ENCODE measurements at places on chromosomes 16 and 17. TPM values are rescaled to one million over a fixed set of nuclear protein-coding genes. Genes with fewer than 3 reads are reported as not detected.

Gene MYO15A
- total RNA-seq: 2.6 TPM

Gene SCNN1G
- total RNA-seq: not detected

Gene ORMDL3
- 88.2 TPM for total RNA-seq

Gene CIBAR2
- total RNA-seq: not detected

- no peak overlapping the region for H3K27ac ChIP-seq
- H3K27me3 ChIP-seq: no peaks in the 10 kb centered on the region
- H3K4me3 ChIP-seq: no peak overlapping the region
- H3K4me1 ChIP-seq: no peaks in the 10 kb centered on the region
Measured at GRCh38 chr17:79623786-79624717, 13.2 kb upstream of the RBFOX3 start.

DNA sequence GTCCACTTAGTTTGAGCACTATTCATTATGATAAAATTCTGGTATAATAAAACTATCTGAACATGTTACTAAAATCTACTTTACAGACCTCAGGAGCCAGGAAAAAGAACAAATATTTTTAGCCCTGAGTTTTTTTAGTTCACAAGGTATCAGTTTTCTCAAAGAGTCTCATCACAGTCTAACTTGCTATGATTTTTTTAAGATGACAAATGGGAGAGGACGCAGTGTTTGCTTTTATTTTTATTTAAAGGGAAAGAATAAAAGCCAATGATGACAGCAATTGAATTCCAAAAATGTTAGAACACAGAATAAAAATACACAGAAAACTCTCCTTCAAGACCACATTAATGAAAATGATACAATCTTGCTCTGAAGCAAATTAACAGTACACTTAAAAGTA is 7.4 kb downstream of the MED13 start:
- H3K4me3 ChIP-seq: no peak overlapping the region
- no peak overlapping the region for H3K27ac ChIP-seq
- H3K4me1 ChIP-seq: no peaks in the 10 kb centered on the region
- no peaks in the 10 kb centered on the region for H3K36me3 ChIP-seq
- H3K27me3 ChIP-seq: no peaks in the 10 kb centered on the region

DNA sequence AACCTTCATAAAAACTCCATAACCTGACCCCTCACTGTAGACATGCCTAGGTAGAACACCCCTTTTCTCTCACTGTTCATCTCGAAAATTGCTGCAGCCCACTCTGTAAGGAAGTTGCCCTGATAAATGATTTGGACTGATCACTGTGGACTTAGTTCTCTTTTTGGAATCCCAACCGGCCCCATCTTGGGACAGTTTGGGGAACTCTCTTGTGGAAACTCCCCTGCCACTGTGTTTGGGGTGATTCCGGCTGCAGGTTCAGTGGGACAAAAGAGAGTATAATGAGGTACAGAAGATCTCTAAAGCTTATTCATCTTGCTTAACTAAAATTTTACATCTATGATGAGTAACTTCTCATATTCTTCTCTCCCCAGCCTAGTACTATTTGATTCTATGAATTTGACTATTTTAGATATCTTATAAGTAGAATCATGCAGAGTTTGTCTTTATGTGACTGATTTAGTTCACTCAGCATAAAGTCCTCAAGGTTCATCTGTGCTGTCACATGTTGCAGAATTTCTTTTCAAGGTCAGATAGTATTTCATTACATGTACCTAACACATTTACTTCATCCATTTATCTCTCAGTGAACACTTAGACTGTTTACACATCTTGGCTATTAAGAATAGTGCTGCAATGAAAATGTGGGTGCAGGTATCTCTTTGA is 84.9 kb downstream of the ABCA8 start:
- H3K27me3 ChIP-seq: no peaks in the 10 kb centered on the region
- peaks cover 2% of the 10 kb centered on the region for H3K4me1 ChIP-seq
- H3K4me3 ChIP-seq: no peak overlapping the region
- H3K36me3 ChIP-seq: peaks cover 90% of the 10 kb centered on the region
- no peak overlapping the region for H3K27ac ChIP-seq
- no peak for DNase-seq

DNA sequence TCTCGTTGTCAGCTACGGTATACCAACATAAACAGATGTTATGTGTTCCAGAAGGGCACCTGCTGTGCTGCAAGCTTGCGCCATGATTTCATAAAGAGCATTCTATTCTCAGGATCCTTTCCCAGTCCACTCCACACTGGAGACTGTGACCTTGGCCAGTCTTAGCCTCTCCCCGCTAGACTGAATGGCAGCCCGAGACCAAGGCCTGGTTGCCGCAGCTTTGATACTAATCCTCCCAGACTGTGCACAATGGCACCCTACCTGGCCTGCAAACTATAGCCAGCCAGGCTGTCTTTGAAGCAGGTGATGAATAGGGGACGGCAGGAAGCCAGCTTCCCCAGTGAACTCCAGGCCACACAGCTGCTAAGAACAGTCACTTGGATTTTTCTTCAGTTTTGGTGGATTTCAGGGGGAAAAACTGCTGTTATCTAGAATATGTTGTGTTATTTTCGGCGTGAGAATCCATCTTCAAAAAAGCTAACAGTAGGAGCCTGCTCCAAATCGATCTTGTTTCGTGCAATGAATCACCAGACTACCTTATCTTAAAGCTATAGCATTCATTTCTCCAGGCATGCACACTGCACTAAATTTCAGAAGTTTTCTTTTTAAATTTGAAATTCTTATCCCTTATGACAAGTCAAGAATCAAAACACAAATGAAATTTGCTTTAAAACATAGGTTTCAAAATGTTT is 289.0 kb downstream of the CEP112 start:
- no peak overlapping the region for H3K27ac ChIP-seq
- no peaks in the 10 kb centered on the region for H3K27me3 ChIP-seq
- DNase-seq: no peak
- no peaks in the 10 kb centered on the region for H3K36me3 ChIP-seq
- H3K4me1 ChIP-seq: no peaks in the 10 kb centered on the region

Gene ARL17B
- total RNA-seq: 27.8 TPM

Gene MED31
- total RNA-seq: 8.7 TPM

DNA sequence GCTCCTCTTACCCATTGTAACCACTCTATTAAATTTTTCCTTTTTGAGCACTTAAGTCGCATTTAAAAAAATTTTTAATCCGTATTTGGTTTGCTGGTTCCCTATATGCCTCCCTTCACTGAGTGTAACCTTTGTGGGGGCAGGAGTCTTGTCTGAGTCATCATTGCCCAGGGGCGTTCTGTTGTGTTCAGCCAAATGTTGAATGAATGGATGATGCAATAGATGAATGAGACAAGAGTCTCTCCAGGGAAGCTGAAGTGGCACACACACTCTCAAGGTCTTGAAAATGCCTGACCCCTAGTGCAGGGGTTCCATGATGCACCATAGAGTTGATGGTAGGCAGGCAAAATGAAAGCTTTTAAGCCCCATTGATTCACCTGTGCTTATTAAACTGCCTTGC is 123.0 kb upstream of the RBFOX1 start:
- no peak for DNase-seq
- H3K27ac ChIP-seq: no peak overlapping the region
- H3K27me3 ChIP-seq: no peaks in the 10 kb centered on the region

DNA sequence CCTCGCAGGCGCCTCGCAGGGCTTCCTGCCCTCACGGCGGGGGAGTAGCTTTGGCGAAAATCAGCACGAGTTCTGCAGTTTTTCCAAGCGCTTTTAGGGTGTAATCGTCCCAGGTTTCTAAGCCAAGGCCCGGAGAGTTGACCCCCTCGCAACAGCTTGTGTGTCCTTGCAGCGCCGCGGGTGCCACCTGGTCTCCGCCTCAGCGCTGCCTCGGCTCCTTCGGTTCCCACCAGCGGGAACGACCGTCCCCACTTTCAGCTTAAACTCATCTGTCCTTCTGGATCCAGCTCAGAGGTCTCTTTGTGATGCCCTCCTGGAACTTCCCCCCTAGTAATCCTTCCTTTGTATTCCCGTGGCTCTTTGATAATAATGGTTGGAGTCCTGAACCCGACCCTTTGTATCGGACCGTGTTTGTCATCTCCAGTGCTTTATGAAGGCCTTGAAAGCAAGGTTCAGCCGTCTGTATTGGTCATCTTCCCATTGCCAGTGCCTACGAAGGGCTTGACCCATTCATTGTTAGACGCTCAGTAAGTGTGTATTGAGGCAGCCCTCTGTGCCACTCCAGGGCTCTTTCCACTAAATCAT is 858 bp upstream of the SMARCE1 start:
- no peaks in the 10 kb centered on the region for H3K27me3 ChIP-seq
- peaks cover 46% of the 10 kb centered on the region for H3K4me1 ChIP-seq
- H3K36me3 ChIP-seq: no peaks in the 10 kb centered on the region
- H3K4me3 ChIP-seq: peak overlapping the region; percentile 94
- no peak for DNase-seq

DNA sequence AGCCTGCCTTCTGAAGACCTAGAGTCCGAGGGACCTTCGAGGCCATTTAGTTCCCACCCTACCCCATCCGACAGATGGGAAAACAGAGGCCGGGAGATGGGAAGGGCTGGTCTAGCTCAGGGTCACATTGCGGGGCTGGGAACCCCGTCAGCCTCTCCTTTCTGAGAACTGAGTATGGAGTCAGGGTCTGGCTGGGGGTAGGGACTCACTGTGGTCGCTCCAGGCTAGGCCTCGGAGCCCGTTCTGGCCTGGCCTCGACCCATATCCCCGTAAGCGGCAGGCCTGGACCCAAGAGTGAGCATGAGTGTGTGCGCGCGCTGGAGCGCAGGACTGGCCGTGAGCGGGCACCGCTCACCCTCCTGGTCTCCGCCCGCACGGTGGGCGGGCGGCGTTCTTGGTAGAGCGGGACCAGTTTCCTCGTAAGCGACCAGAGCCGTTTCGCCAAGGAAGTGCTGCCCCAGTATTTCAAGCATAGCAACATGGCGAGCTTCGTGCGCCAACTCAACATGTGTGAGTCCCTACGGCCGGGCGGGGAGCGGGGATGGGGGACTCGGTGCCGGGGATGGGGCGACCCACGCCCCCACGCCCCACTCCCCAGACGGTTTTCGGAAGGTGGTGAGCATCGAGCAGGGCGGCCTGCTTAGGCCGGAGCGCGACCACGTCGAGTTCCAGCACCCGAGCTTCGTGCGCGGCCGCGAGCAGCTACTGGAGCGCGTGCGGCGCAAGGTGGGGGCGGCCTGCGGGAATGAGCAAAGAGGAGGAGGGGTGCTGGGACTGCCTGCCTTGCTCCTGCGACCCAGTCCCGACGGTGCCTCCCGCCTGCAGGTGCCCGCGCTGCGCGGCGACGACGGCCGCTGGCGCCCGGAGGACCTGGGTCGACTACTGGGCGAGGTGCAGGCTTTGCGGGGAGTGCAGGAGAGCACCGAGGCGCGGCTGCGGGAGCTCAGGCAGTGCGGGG is 855 bp downstream of the HSF4 start:
- H3K4me3 ChIP-seq: peak overlapping the region; percentile 24
- no peaks in the 10 kb centered on the region for H3K27me3 ChIP-seq
- H3K4me1 ChIP-seq: peaks cover 78% of the 10 kb centered on the region
- DNase-seq: no peak
- peak overlapping the region; percentile 70 for H3K27ac ChIP-seq
- H3K36me3 ChIP-seq: no peaks in the 10 kb centered on the region

Gene TOX3
- total RNA-seq: not detected

Gene MT1H
- total RNA-seq: not detected

Gene SEC14L1
- 113 TPM for total RNA-seq

DNA sequence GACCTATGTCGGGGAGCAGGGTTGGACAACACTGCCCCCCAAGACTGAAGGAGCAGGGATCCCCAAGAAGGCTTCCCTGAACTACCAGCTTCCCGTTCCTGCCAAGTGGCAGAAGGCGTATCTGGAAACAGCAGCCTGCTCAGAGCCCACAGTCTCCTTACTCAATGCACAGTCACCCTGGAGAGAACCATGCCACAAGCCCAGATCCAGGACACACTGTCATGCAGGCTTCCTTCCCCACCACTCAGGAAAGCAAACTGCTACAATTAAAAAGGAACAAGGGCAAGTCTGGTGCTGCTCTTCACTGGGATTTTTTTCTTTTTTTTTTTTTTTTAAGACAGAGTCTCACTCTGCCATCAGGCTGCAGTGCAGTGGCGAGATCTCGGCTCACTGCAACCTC is 8.2 kb downstream of the WDR45B start:
- H3K4me3 ChIP-seq: no peak overlapping the region
- H3K36me3 ChIP-seq: no peaks in the 10 kb centered on the region
- no peaks in the 10 kb centered on the region for H3K27me3 ChIP-seq
- H3K27ac ChIP-seq: no peak overlapping the region
- no peaks in the 10 kb centered on the region for H3K4me1 ChIP-seq

Gene DNAH3
- total RNA-seq: not detected

- H3K4me3 ChIP-seq: no peak overlapping the region
- no peaks in the 10 kb centered on the region for H3K36me3 ChIP-seq
- H3K4me1 ChIP-seq: no peaks in the 10 kb centered on the region
- no peaks in the 10 kb centered on the region for H3K27me3 ChIP-seq
Measured at GRCh38 chr17:28532050-28532960, 20.1 kb downstream of the UNC119 start.

DNA sequence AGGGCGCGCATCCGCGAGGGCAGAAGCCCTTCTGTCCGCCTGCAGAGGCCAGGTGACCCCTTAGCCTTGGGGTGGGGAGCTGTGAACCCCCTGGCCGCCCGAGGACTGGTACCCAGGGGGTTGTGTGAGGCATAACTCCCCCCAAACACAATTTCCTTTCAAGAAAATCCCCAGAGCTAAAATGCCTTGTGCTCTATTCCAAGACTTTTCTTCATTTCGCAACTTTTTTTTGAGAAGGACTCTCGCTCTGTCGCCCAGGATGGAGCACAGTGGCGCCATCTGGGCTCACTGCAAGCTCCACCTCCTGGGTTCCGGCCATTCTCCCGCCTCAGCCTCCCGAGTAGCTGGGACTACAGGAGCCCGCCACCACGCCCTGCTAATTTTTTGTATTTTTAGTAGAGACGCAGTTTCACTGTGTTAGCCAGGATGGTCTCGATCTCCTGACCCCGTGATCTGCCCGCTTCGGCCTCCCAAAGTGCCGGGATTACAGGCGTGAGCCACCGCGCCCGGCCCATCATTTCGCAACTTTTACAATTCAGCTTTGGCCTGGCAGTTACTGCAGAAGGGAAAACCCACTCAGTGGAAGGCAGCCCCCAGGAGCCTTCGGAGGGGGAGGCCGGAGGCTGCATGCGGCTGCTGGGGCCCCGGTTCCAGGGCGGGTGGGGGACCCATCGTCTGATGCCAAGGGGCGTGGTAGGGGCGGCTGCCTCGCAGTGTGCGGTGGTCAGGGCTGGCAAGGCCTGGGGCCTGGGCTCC is 963 bp upstream of the APRT start:
- peak; percentile 52 for DNase-seq
- no peaks in the 10 kb centered on the region for H3K36me3 ChIP-seq
- peak overlapping the region; percentile 83 for H3K4me3 ChIP-seq

DNA sequence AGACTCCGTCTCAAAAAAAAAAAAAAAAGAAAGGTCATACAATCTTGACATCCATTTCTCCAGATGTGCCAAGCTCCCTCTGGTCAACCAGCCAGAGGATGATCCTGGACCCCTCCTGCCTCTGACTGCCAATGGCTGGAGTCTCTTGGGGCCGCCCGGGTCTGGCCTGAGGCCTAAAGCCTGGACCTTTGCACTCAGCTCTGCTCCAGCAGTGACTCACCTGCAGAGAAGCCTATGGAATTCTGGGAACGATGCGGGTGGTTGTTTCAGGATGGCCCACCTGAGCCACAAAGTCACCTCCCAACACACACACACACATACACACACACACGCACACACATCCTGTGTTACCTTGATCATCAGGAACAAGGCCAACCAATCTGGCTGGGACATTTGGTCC is 64.0 kb upstream of the DNAH17 start:
- H3K4me1 ChIP-seq: peaks cover 10% of the 10 kb centered on the region
- no peaks in the 10 kb centered on the region for H3K36me3 ChIP-seq
- H3K4me3 ChIP-seq: no peak overlapping the region
- peaks cover 6% of the 10 kb centered on the region for H3K27me3 ChIP-seq
- no peak overlapping the region for H3K27ac ChIP-seq
- DNase-seq: no peak

- peaks cover 81% of the 10 kb centered on the region for H3K4me1 ChIP-seq
- H3K36me3 ChIP-seq: no peaks in the 10 kb centered on the region
- peak; percentile 83 for DNase-seq
- no peak overlapping the region for H3K4me3 ChIP-seq
Measured at GRCh38 chr17:50209472-50210239, 8.2 kb upstream of the COL1A1 start.

All from tibial nerve (tissue), 4 donors.